Fibroblast of lung (primary cell): ENCODE measurements at places on chromosomes 12 and 14. TPM values are rescaled to one million over a fixed set of nuclear protein-coding genes. Genes with fewer than 3 reads are reported as not detected.

TBX3 gene
- total RNA-seq: 39.5 and 66.4 TPM in 2 replicates

GRCh38 chr12:24522736-24523135, 426.2 kb downstream of the BCAT1 start:
- no peak for DNase-seq

DNA sequence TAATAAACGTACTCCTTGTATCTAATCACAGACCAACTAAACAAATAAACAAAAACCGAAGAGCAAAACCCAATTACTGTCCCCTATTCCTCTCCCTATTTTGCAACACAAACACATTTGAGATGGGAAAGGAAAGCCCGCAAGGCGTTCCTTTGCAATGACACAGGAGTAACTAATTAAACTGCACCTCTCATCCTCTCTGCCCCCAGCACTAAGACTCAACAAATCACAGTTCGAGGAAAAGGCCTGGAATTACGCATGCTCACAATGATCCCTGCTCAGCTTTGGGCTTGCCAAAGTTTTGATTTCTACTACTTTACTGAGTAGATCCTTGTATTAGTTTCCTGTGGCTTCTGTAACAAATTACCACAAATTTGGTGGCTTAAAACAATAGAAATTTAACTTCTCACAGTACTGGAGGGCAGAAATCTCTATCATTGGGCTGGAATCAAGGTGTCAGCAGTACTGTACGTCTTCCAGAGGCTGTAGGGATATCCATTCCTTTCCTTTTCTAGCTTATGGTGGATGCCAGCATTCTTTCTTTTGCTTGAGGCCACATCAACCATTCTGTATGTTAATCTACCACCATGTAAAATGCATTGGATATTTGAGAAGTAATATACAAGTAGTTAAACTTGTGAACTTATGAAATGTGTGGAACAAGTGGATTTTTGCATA, 123.0 kb downstream of the NAV3 start:
- no peak for DNase-seq

- no peak for DNase-seq
These were observed 4.8 kb upstream of the NINJ2 start for GRCh38 chr12:668090-668481.

TAS2R46 gene
- 1.5 and 2.0 TPM in 2 replicates for total RNA-seq

GRCh38 chr12:132828706-132829534, at the start of gene GOLGA3:
Gene GOLGA3, minus strand, starts transcription at chr12:132828869. Its CDS starts 6,741 bp downstream, at chr12:132822128.
- peak; percentile 96 for DNase-seq
